Daoy (cell line): ENCODE measurements at places on chromosomes 1 and 21. TPM values are rescaled to one million over a fixed set of nuclear protein-coding genes. Genes with fewer than 3 reads are reported as not detected.
A peak's percentile ranks its signal among the peaks of the same experiment; 100 is the strongest.

GRCh38 chr1:180153032-180153431, 1.6 kb upstream of the QSOX1 start:
- no peak for DNase-seq

- DNase-seq = no peak
Observed at GRCh38 chr1:195294911-195295310, 1313.3 kb downstream of the KCNT2 start.

DNA sequence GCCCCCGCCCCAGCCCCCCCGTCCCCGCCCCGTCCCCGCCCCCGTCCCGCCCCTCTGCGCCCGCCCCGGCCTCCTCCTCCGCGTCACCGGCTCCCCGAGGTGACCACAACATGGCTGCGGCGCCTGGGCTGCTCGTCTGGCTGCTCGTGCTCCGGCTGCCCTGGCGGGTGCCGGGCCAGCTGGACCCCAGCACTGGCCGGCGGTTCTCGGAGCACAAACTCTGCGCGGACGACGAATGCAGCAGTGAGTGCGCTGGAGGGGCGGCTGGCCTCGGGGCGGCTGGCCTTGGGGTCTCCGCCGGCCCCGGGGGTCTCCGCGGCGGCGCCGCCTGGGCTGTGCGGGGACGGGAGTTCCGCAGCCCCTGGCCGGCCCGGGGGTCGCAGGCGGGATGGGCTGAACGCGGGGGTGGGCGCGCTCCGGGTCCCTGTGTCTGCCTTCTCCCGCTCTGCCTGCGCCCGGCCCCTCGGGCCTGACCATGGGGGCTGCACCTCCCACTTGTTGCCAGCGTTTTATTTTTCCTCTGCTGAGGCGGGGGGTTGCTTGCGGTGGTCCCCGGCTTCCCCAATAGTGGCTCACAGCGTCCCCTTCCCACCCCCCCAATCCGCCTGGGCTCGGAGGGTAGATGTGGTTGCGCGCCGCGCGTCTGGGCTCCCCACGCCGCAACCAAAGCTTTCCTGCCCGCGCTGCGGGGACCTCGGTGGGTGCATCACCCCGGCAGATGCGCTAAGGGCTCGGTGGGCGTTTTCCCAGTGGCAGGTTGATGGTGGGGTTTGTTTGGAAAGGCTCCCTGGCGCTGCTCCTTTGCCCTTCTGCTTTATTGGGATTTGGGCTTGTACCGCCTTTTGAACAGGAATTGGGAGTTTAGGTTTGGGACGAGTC, at the start of gene MIA3:
Gene MIA3, plus strand, starts transcription at position 97 of the 879 bp plus-strand sequence. Its CDS starts 14 bp downstream, at position 111.
- DNase-seq = peak; percentile 24

DNA sequence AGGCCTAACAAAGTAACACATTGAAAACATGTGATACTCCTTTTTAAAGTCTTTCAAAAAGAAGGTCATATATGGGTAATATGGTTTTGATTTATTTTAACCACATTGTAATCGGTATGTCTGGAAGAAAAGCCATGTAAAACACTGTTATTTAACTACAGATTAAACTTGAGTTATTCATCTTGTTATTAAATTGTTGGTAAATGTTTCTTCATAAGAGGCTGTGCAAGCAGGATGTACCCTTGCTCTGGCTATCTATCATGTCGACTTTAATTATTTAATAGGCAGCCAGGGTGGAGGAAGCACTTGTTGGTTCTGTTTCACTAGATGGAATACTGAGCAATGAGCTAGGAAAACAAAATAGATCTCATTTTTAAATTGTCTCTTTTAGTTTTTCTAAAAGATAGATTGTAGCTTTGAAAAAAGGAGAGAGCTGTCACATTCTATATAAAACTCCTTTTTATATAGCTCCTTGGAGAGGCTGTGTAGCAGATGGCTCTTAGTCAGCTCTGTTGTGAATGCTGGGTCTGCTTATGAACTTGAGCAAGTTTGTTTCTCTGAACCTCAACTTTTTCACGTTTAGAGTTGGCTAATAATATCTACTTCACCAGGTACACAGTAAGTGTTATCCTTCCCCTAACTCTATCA, 39.5 kb downstream of the LRRC8B start:
- DNase-seq = no peak

RPTN gene
- total RNA-seq = not detected in 2 replicates

DNA sequence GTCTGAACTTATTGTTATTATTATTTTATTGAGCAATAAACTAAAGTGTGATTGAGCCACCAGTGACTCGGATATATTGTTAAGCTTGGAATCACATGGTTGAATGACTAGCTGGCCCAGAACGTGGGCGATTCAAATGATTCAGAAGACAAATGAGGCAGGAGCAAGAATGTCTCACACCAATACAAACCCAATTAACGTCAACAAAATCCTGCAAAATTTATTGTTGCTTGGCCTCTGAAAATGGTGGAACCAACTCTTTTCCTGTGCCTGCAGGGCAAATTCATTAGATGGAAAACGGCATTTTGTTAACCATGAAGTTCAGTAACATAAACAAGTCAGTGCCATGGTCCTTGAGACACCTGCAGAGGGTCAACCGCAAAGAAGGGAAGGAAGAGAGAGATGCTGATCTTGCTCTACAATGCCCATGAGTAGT, 482.0 kb downstream of the SETD4 start:
- DNase-seq = peak; percentile 83

DNA sequence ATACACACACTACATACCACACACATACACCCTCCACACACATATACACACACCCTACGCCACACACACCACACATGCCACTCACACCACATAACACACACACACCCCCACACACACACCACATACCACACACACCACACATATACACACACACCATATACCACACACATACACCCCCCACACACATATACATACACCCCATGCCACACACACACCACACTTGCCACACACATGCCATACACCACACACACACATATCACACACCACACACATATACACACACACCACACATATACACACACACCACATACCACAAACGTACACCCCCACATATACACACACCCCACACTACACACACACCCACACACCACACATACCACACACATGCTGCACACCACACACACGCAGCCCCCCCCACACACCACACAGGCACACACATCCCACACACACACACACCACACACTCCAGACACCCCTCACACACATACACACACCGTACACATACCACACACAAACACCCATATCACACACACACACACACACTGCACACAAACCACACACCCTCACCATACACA, 76.7 kb upstream of the TMPRSS2 start:
- no peak for DNase-seq

DNA sequence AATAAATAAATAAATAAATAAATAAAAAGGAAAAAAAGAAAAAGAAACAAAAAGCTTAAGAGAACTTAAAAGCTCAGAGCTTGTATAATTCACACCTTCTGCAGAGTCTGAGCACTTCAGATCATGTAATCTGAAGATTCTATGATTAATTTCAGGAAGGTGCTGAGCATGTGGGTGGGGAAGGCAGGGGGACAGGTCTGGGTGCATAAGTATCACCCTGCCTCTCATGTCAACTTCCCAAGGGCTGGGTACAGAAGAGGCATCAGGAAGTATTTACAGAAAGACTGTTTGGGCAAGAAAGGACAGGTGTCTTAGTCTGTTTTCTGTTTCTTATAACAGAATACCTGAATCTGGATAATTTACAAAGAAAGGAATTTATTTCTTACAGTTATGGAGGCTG, 20.4 kb upstream of the PADI2 start:
- DNase-seq = no peak
